Testis (tissue), 5 donors: ENCODE measurements at places on chromosomes 5 and 9. TPM values are rescaled to one million over a fixed set of nuclear protein-coding genes. Genes with fewer than 3 reads are reported as not detected.

Gene KIF12
- total RNA-seq, result 9.2 TPM

Gene LCN15
- total RNA-seq, result 0.68 TPM

Gene HMGCS1
- total RNA-seq, result 42.9 TPM

Gene SREK1IP1
- 9.0 TPM for total RNA-seq

Gene DBN1
- 83.1 TPM for total RNA-seq

Gene PCDHGA8
- 8.2 TPM for total RNA-seq

Gene INSL6
- 45.4 TPM for total RNA-seq

Gene DNM1
- total RNA-seq, result 8.0 TPM

Gene COL15A1
- 37.2 TPM for total RNA-seq

Gene ZBTB26
- 23.1 TPM for total RNA-seq

Gene CDKN2B-AS1
- total RNA-seq, result 3.0 TPM

Gene FOXD4L4
- total RNA-seq, result not detected

Gene EMB
- 32.4 TPM for total RNA-seq

Gene UBE2QL1
- total RNA-seq, result 3.2 TPM

Gene LEAP2
- 4.1 TPM for total RNA-seq

Gene PKN3
- total RNA-seq, result 7.2 TPM

Gene KCNN2
- 7.3 TPM for total RNA-seq

Gene TAF11L11
- not detected for total RNA-seq

Gene ARHGEF39
- 6.5 TPM for total RNA-seq
